Camera-type eye (tissue), 1 donor: ENCODE measurements at places on chromosomes 3 and 15. TPM values are rescaled to one million over a fixed set of nuclear protein-coding genes. Genes with fewer than 3 reads are reported as not detected.

The OGG1 gene
- 35.8 TPM for total RNA-seq

The ZNF710 gene
- total RNA-seq = 11.7 TPM

The PRR20G gene
- not detected for total RNA-seq

The ALPK3 gene
- 11.1 TPM for total RNA-seq

The FES gene
- 35.7 TPM for total RNA-seq

The LPP gene
- 100 TPM for total RNA-seq

The EMC7 gene
- total RNA-seq = 24.5 TPM

The GPR171 gene
- 0.38 TPM for total RNA-seq

The RAD51 gene
- total RNA-seq = 4.1 TPM

The ADPRH gene
- 3.4 TPM for total RNA-seq

The MKRN3 gene
- 34.4 TPM for total RNA-seq

The OR5K2 gene
- not detected for total RNA-seq

The PTH1R gene
- total RNA-seq = 14.7 TPM

The GRM7 gene
- 16.7 TPM for total RNA-seq

The LRRC34 gene
- 17.3 TPM for total RNA-seq

The IL17RE gene
- 0.71 TPM for total RNA-seq

The HGD gene
- 0.82 TPM for total RNA-seq

The CNTN3 gene
- total RNA-seq = 22.3 TPM

The UROC1 gene
- 0.11 TPM for total RNA-seq

The ZNF80 gene
- not detected for total RNA-seq

The CCR5 gene
- total RNA-seq = 0.11 TPM

The SH2D7 gene
- total RNA-seq = not detected
